Activated CD4-positive, alpha-beta T cell treated with anti-CD3 and anti-CD28 coated beads for 48 hours (primary cell): ENCODE measurements at places on chromosomes 1 and 21.

DNA sequence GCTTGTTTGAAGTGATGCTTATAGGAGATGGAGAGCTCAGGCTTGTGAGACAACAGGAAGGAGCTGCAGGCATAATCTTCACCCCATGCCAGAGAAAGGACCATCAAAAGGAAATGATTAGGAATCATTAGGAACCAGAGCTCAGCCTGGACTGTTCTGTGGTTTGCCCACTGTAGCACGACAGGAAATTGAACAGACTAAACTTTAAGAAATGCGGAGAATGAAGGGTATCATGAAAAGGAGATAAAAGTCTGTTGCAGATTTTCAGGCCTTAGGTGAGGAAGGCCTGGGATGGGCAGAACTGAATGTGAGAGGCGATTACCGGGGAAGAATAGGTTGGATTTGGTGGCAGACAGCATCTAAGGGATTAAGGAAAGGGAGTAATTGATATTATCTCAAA lies 292.0 kb upstream of the PLXNA2 start:
- DNase-seq = no peak

- no peak for DNase-seq
Measured at GRCh38 chr1:230682274-230682673, 31.6 kb downstream of the AGT start.

GRCh38 chr1:147840909-147841308 lies 61.7 kb upstream of the GJA8 start:
- DNase-seq = peak; percentile 38

- DNase-seq = no peak
Measured at GRCh38 chr1:232452736-232453440, 177.0 kb downstream of the SIPA1L2 start.

DNA sequence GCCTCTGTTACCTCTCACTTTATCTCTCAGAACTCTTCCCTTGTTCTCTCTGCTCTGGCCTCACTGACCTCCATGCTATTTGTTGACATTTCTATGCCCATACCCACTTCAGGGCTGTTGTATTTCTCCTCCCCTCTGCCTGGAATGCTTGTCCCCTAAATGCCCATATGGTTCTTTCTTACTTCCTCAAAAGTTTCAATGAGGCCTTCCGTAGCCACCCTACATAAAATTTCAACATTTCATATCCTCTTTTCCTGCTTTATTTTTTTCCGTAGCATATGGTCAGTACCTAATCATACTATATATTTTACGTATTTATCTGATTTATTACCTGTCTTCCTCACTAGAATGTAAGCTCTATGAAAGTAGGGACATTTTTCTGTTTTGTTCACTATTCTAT lies 47.1 kb upstream of the ZYG11A start:
- no peak for DNase-seq

DNA sequence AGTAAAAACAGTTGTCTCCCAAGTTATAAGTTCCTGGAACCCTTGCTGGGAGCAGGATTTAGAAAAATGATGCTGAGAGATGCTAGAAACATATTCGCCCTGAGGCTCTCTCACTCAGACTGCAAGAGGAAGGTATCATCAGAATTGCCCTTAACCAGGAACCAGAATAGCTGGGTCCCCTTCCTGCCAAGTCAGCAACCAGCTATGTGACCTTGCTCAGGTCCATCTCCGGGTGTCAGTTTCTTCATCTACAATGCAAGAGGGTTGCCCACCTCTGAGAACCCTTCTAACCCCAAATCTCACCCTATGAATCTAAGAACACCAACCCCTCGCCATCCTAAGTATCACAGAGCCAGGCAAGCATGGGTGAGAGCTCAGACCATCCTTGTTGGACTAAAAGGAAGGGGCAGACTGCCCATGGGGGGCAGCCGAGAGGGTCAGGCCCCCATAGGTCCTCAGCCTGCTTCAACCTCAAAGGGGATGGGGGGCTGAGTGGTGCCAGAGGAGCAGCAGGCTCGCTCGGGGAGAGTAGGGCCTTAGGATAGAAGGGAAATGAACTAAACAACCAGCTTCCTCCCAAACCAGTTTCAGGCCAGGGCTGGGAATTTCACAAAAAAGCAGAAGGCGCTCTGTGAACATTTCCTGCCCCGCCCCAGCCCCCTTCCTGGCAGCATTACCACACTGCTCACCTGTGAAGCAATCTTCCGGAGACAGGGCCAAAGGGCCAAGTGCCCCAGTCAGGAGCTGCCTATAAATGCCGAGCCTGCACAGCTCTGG lies 390 bp upstream of the S100A9 start:
- DNase-seq = no peak

DNA sequence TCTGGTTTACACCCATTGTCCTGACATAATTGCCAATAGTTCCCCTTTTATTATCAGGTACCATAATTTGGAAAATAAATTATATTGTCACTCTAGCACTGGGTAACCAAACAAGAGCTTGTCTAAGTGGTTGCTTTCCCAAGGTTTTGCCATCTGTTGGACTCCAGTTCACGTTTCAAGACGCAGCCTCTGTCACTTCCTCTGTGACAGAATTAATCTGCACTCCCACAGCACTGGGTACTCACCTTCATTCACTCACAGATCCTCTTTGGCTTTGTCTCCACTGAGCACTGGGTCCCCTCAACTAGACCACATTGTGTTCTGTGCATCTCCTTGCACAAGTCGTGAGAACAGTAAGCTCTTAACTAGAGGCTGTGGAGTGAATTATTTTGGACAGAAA lies 123.6 kb upstream of the JUN start:
- DNase-seq = no peak

GRCh38 chr1:228366062-228366865 lies 40.4 kb downstream of the TRIM11 start:
- no peak for DNase-seq

- no peak for DNase-seq
Measured at GRCh38 chr1:21966247-21967000, 10.4 kb upstream of the CELA3B start.

DNA sequence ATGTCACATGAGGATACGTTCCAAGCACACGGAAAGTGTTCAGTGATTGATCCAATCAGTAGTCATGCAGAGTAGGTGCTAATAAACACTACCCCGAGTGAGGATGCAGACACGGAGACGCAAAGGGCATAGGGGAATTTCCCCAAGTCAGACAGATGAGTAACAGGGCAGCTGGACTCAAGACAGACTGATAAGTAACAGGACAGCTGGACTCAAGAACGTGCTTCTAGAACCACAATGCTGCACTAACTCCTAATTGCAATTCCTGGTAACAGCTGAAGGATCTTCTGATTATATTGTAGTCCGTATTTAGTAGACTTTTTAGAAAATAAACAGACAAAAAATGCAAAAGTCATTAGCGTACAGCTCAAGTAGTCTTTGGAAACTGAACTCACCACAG lies 1.9 kb upstream of the OR2T10 start:
- no peak for DNase-seq

- DNase-seq = no peak
Measured at GRCh38 chr1:18724801-18725200, 94.2 kb downstream of the PAX7 start.

DNA sequence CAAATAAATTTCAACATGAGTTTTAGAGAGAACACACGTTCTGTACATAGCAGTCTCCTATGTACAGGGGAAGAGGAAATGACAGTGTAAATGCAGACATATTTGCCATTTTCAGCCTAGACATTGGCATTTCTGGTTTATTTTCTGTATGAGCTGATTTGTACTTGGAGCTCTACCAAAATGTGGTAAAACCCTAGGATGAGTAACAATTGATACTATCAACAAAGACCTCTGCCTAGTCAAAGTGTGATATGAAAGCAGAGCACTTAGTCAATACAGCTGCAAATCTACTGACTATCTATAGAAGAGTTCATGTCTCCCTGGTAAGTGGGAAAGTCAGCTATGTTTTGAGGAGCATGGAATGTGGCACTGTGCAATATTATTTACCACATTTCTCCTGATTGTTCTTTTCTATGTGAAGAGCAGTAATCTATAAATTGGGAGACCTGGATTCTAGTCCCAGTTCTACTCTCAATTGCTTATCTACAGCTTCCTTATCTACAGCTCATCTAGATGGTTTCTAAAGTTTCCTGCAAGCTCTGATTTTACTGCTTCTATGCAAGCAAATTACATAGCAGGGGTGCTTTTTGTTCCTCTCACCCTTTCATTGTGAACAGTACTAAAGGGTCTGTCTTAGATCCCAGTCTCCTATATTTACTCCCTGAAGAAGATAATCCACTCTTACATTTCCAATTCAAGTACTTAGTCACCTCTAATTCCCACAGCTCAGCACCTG lies 334.2 kb downstream of the NTNG1 start:
- DNase-seq = no peak

DNA sequence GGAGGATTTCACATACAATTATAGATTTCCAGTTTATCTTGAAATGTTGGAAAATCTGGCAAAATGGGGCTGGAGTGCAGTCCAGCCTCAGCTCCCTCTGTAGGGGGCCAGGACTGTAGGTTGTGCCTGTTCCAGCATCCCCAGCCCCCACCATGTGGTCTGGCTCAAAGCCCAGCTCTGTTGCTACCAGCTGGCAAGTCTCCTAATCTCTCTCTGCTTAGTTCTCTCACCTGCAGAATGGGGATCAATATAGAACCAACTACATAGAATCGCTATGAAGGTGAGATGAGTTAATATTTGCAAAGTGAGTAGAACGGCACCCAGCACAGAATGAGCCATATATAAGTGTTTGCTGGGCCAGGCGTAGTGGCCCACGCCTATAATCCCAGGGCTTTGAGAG lies 50.0 kb upstream of the TARDBP start:
- DNase-seq = no peak

GRCh38 chr1:220696863-220697231 lies 6.7 kb downstream of the C1orf115 start:
- DNase-seq = no peak

GRCh38 chr1:211813590-211813989 lies 17.0 kb downstream of the LPGAT1 start:
- DNase-seq = no peak
